HCT116 (cell line): ENCODE measurements at places on chromosomes 7 and 10.

DNA sequence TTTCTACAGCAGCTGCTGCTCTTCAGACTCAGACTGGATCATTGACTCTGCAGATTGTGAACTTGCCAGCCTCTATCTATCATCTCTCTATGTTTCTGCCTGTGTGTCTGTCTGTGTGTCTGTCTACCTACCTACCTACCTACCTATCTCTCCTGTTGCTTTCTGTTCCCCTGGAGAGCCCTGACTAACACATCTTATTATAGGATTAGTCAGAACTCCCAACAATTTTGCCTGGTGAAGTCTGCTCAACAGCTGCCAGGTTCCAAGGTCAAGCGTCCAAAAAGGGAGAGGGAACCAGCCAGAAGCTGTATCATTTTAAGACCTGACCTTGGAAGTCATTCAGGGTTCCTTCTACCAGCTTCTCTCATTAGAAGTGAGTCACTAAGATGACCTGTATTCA is 579.0 kb upstream of the DPP6 start:
- no peak for DNase-seq
- no peak overlapping the region for H3K27ac ChIP-seq
- no peak overlapping the region for H3K4me3 ChIP-seq
- no peaks in the 10 kb centered on the region for H3K27me3 ChIP-seq
- H3K4me1 ChIP-seq = no peaks in the 10 kb centered on the region

DNA sequence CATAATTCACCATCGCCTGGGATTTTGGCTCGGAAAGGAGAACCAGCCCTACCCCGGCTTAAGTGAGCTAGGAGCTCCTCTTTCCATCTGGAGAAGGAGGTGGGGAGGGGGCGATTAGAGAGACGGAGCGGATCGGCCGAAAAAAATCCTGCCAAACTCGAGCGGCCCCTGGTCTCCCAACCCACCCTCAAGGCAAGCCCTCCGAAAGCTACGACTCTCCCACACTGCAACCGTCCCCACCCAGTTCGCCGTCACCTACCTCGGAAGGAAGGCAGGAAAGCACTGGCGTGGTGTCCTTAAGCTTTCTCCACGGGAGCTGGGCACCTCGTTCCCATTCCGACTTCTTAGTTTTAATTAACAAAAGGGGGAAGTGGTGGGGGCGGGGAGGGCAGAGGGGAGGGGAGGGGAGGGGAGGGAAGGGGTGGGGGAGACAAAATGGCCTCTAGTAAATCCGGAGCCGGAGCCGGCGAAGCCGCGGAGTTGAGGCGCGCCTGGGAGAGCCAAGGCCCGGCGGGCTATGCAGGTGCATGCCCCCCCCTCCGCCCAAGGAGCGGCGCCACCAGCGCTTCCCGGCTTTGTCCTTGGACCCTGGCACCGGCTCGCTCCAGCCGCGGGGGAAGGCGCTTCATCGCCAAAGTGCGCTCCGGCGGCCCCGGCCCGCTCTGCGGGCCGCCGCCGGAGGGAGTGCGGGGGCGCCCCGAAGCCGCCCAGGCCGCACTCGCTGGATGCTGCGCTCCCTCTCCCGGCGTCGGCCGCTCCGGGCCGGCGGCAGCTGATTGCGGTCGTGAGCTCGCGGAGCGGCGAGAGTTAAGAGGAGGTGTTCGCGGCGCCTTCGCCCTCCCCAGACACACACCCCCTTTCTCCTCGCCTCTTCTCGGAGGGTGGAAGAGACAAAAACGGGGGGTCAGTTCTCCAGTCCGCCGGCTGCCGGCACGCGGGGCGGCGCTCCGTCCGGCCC is at the start of gene LRRC4:
Gene LRRC4, minus strand, starts transcription at position 784 of the 958 bp plus-strand sequence. CDS start 797 bp downstream, outside the sequence.
- H3K4me1 ChIP-seq = no peaks in the 10 kb centered on the region
- H3K4me3 ChIP-seq = no peak within 1 kb of the TSS
- H3K36me3 ChIP-seq = no peaks in the 10 kb centered on the region
- no peak for DNase-seq
- H3K27ac ChIP-seq = no peak within 1 kb of the TSS

DNA sequence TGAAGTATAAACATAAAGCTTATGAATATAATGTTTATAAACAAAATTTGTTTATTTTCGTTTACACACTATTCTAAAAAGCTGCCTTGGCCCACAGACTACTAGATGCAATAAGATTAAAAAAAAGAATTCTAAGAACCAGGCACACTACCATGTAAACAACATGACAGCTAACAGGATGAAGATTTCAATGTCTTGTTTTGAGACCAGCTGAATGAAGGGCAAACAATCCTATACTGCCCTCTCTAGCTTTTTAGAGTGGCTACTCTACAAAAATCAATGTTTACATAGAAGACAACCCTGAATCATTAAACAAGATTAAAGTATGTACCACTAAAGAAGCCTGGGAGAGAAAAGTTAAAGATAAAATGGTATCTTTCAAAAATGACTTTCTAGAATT is 38.6 kb downstream of the SLC25A40 start:
- H3K27me3 ChIP-seq = no peaks in the 10 kb centered on the region
- H3K4me3 ChIP-seq = no peak overlapping the region
- 0 out of 2 replicates have a peak, but pooled peaks cover 5% of the 10 kb centered on the region for H3K36me3 ChIP-seq

DNA sequence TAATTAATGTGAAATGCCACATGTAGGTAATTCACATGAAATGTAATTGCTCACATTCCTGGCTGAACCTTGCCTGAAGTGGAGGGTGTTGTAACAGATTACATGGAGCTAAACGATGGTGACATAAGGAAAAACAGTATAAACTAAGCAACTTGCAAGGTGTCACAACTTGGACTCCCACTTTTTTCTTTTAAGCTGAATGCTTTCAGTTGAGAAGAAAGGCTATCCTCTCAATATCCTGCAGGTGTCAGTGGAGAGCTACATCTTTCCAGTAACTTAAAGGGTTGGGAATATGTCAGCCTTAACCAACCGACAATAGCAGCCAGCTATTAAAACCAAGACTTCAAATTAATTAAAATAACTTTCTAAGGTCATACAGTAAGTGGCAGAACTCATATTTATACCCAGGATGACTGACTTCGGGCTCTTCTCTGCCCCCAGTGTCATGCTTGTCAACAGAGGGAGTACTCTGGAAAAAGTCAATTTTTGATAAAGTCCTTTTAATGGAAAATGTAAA is 33.7 kb downstream of the NRBF2 start:
- no peak overlapping the region for H3K4me3 ChIP-seq
- H3K4me1 ChIP-seq = no peaks in the 10 kb centered on the region
- H3K27me3 ChIP-seq = no peaks in the 10 kb centered on the region
- peak; percentile 64 for DNase-seq

DNA sequence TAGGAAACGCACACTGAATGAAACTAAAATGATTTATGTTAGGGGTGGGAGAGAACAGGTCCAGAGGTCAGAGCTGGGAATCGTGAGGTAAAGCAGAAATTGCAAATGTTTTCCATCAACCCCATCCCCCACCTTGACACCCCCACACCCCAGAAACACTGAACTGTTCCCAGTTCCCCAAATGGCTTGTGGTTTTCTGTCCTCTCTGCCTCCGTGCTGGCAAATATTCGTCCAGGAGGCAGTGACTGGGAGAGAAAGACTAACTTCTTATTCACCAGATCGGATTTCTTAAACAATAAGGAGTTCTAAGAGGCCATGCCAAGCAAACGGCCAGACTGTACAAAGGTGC is 730 bp upstream of the RASSF4 start:
- DNase-seq = no peak
- no peaks in the 10 kb centered on the region for H3K27me3 ChIP-seq
- H3K4me1 ChIP-seq = peaks cover 3% of the 10 kb centered on the region; the same call in 1 of the 2 replicates
- no peaks in the 10 kb centered on the region for H3K36me3 ChIP-seq

DNA sequence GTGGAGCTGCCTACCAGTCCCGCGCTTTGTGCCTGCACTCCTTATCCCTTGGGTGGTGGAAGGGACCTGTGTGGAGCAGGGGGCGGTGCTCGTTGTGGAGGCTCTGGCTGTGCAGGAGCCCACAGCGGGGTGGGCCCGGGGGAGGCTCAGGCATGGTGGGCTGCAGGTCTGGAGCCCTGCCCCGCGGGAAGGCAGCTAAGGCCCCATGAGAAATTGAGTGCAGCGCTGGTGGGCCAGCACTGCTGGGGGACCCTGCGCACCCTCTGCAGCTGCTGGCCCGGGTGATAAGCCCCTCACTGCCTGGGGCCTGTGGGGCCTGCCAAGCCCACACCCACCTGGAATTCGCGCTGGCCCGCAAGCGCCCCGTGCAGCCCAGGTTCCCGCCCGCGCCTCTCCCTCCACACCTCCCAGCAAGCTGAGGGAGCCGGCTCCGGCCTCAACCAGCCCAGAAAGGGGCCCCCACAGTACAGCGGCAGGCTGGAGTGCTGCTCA is 859.6 kb upstream of the KCND2 start:
- no peak overlapping the region for H3K27ac ChIP-seq
- no peak overlapping the region for H3K4me3 ChIP-seq
- H3K27me3 ChIP-seq = no peaks in the 10 kb centered on the region
- no peaks in the 10 kb centered on the region for H3K4me1 ChIP-seq
- no peaks in the 10 kb centered on the region for H3K36me3 ChIP-seq
- no peak for DNase-seq
